ENCODE measurements at places on chromosomes 2 and 18.
A peak's percentile ranks its signal among the peaks of the same experiment; 100 is the strongest.

DNA sequence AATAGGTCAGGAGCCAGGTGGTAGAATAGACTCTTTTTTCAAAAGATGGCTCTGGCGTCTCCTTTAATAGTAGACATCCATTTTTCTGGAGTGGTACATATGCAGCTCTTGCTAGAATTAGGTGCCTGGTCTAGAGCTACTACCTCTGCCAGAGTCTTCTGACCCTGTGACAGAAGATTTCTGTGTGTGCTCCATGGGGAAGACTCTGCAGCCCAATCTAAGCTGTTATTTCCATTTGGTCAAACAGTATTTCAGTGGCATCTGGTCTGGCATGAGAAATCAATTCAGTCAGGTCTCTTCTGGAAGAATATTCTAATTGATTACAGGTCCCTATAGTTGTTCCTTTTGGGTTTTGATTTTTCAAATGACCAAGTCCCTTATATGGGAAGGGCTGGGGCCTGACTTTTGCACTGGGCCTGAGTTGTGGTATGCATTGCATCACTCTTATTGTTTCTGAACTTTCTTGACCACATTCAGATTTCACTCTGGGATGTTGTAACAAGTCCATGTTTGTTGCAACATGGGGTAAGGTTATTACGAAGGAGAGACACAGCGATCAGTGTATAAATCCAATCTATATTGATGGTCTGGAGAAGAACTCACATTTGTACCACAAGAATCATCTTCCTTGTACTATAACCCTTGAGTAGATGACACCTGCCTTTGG is 12.1 kb downstream of the MXD1 start:
- no peak for DNase-seq

DNA sequence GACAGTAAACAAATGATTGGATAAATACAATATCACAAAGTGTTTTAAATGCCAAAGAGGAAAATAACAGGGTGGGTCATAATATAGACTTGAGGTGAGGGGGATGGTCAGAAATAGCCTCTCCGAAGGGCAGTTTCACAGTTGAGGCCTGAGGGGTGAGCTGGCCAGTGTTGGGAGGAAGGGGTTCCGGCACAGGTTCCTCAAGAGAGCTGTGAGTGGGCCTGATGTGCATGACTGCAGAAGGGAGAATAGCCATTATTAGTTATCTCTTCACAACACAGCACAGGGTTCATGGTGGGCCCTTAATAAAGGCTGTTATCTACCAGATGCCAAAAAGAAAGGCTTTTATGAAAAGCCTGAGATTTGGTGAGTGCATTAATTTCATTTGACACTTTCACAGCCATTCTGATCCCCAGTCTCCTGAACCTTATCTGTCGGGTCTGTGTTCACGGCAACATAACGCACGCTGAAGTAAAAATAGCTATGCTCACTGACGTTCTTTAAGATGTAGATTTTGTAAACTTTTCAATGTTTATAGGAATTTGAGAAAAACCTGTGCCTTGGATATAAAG is 39.6 kb downstream of the POLR1A start:
- no peak for DNase-seq

DNA sequence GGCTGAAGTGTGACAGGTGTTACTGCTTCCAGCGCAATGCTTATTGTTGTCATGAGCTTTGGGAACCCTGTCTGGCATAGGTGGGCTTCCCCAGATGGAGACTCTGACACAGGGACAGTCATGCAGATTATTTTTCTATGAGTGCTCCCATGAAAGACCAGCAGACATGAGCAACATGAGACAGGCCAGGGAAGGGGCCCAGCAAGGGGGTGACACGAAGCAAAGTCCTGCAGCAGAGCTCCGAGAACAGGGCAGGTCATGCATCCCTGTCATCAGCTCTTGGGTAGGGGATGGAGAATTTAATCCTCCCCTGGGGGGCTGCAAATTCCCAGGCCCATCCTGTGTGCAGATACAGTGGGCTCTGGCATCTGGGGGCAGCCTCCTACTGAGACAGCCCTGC is 77.4 kb downstream of the CTAGE1 start:
- DNase-seq: no peak

DNA sequence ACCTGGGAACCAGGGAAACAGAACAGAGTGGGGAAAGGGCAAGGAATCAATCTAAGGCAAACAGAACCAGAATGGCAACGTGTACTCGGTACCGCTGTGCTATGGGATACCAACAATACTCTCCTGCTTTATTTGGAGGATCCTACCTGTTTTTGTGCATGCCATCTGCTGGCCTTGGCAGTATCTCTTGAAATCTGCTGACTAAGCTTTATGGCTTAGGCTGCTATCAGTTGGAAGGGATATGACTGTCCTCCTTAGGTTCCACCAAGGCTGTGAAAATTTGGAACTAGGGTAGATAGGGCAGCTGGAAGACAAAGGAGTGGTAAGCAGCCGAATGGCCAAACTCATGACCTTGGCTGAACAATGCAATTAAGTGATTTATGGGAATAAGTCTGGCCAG is 71.3 kb upstream of the LYPD6 start:
- DNase-seq: no peak

DNA sequence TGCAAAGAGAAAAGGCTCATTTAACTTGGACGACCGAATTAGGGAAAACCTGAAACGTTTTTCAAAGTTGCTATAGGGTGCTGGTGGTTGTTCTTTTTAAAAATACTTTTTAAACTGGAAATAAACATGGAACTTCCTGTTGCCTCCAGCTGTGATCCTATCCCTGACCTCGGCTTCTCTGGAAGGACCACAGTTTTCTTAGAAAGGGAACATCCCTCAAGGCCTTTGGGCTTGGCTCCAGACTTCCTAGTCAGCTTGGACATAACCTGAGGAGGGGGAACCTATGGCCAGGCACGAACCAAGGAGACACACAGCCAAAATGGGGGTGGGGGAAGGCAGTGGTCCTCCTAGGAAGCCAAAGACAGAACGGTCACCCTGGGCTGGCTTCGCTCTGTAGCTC is 57.7 kb downstream of the CENPO start:
- DNase-seq: no peak

DNA sequence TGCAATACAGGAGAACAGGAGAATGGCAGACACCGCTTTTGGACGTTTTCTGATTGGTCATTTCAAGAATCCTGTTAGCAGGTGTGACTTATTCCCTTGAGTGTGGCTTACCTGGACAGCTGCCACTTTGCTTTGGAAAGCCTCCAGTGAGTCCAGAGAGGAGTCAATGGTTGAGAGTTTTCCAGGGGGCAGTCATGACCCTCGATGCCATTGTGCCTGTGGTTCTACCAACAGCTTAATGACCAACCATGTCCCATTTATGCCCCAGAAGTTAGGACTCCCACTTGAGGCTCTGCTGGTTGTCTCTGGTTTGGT is 12.4 kb downstream of the IGFBP2 start:
- DNase-seq: no peak

DNA sequence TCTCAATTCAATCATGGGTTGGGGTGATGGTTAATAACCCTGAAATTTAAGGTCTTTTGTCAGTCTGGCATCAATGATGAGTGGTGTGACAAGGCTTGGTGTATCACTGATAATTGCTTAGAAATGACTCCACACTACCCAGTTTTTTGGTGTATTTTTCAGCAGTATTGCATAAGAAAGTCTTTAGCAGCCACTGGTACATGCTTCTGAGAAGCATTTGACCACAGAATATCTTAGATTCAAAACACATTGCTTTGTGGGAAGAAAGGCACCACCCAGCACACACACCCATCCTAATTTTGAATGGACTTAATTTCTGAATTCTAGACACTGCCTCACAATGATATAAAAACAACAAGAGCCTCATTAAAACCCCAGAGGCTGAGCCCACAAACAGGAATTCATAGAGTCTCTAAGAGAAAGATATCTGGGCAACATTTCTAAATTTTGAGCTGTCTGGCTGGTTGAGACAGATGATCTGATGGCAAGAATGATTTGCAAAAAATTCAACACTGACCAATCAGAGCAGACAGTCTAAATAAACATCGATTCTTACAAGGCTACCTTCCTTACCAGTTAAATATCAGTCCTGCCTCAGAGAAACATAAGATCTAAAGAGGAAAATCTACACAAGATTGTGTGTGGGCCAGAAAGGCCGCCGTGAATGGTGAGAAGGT is 114.7 kb upstream of the CYP1B1 start:
- peak; percentile 22 for DNase-seq

DNA sequence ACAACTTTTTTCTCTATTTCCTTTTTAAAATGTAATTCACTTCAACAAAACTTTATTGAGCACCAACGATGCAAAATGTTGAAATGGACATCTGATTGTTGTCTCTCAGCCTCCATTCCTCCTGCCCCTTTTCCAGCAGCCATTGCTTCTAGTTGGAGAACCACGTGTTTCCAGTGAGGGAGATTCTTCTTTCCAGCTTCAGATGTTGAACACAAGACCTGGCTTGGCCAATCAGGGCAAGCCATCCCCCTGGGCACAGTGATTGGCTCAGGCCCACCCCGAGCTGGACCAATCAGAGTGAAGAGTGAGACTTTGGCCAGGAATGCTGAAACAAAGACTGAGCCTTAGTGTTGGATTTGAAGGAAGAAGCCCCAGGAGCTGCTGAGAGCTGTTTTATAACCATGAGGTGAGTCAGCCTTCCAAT is 59.0 kb downstream of the E2F6 start:
- DNase-seq: peak; percentile 80

DNA sequence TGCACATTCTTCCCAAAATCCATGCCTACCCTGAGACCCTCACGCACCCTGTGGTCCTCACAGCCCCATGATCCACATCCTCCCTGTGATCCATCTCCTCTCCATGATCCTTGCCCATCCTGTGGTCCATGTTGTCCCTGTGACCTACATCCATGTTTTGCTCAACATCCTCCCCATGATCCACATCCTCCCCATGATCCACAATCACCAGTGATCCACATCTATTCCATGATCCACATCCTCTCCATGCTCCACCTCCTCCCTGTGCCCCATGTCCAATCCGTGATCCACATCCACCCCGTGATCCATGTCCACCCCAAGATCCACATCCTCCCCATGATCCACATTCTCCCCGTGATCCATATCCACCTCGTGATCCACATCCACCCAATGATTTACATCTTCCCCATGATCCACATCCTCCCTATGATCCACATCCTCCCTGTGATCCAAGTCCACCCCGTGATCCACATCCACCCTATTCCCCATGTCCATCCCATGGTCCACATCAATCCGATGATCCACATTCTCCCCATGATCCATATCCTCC is 281.2 kb downstream of the MYCN start:
- no peak for DNase-seq

DNA sequence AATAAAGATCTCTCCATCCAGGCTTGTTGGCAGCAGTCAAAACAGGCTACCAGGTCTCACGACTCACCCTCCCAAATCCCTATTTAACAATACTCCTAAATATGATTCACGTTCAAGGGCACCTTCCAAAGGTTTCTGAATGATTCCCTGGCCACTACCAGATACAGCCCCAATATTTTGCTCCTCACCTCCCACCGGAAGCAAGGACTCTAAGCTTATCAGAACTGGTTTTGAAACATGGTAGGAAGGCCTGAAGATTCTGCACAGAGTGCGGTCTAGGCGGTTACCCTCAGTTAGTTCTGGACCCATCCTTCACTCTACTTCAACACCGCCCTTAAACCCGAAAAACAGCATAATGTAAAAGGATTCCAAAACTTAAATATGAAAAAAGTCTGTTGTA is 5.2 kb downstream of the PPP4R1 start:
- DNase-seq: no peak

DNA sequence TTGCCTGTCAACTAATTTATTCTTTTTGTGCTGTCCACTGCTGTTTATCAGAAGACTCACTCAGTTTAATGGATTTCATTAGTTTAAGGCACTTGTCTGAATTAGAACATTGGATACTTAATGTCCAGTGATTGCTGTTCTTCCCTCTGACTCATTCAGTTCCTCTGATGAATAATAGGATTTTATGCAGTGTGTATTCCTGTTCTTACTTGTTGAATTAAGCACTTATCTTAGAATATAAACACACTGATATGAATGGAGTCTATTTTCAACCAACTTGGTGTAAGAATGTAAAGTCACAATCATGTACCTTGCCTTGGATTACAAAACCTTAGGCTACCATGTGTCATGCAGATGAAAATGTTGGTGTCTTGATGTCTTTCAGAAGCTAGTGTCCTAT is 87.0 kb upstream of the PROKR1 start:
- DNase-seq: no peak

DNA sequence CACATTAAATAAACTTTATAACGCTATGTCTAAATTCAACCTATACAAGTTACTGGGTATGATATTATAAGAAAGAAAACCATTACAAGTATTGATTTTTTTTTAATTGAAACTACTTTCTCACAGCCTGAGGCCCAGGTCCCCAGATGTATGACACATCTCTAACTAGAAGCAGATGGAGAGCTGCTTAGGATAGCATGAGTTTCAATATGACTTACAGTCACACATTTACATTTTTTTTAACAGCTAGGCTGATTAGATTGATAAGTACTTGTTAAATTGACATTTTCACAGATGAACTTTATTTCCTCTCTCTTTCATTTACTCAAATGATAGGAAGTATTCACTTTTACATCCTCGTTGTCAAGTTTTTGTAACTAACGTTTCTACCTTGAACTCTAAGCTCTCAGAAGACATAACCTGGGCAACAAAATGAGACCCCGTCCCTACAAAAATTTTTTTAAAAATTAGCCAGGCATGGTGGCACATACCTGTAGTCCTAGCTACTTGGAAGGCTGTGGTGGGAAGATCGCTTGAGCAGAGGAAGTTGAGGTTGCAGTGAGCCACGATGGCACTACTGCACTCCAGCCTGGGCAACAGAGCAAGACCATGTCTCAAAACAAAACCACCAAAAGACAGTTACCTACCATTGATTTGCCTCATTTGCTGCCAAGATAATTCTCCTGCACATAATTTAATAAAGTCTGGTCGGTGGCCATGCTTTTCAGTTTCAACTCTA is 52.4 kb downstream of the STK39 start:
- DNase-seq: no peak

- DNase-seq: peak; percentile 6
These were observed 273.7 kb downstream of the NOL4 start for GRCh38 chr18:33951031-33951430.

DNA sequence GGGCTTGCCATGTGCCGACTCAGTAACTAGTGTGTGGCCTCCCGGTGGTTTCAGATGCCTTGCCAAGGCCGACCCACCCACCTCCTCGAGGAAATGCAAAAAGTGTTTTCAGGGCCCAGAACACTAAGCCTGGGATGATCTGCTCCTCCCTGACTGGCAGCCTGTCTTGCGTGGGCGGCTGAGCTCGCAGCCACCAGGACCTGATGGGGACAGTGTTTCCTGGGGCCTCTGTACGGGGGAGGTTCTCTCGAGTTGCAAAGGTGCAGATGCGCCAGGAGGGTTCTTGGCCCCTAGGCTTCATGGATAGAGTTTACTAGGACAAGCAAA is 85.2 kb downstream of the GLI2 start:
- peak; percentile 37 for DNase-seq
